ENCODE measurements at places on chromosomes 7 and 10. TPM values are rescaled to one million over a fixed set of nuclear protein-coding genes. Genes with fewer than 3 reads are reported as not detected.

DNA sequence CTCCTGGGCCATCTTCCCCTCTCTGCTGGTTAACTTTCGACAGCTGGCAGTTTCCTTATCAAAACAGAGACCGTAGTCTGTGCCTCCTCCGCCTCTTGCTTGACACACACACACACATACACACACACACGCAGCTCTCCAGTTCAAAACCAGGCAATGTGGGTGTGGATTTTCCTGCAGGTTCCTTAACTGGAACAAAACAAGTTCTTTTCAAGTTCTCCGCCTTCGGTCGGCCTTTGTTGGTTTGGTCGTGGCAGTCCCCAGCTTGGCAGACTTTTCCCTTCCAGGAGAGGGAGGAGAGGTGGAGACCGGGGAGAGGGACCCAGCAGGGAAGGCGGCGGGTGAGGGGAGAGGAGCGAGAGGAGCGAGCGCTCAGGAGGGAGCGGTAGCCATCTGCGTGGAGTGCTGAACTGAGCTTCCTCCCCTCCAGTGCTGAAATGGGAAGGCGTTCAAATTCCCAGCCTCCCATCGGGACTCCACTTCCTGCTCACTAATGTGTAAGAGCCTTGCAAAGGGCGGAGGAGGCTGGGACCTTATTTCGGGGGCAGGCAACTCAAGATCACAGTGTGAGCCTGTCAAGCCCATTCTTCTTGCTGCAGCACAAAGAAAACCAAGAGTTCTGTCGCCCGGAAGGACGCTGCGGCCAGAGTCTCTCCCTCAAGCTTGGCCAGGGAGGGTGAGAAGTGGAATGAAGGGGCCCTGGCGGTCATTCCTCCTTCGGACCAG lies 120.6 kb downstream of the PRPF18 start:
- no peaks in the 10 kb centered on the region for H3K36me3 ChIP-seq
- peaks cover 5% of the 10 kb centered on the region for H3K27me3 ChIP-seq
- peak; percentile 80 for DNase-seq

- no peaks in the 10 kb centered on the region for H3K36me3 ChIP-seq
- no peak for DNase-seq
- no peak overlapping the region for H3K4me3 ChIP-seq
- no peak overlapping the region for H3K27ac ChIP-seq
These were observed 137.4 kb upstream of the RNF32 start for GRCh38 chr7:156503196-156503595.

- peak; percentile 92 for DNase-seq
- peak overlapping the region; percentile 82 for H3K4me3 ChIP-seq
- H3K4me1 ChIP-seq: peaks cover 18% of the 10 kb centered on the region
- peak overlapping the region; percentile 97 for H3K27ac ChIP-seq
- H3K27me3 ChIP-seq: no peaks in the 10 kb centered on the region
- no peaks in the 10 kb centered on the region for H3K36me3 ChIP-seq
These were observed 561 bp downstream of the PLEKHA1 start for GRCh38 chr10:122374859-122375678.

DNA sequence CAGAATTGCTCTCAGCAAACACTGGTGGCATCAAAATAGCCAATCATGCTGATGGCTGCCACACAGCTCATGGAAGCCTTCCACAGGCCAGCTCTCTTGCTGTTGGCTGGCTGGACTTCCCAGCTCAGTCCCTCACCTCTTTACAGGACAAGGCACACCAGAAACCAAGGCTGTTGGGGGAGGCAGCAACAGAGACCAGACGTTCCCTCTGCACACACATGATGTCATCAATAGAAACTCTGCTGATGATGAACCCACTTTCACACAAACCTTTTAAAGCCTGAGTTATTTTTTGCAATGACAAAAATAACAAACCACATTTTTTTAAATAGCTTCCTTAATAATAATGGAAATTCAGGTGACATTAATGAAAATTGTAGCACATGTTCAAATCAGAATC lies 300.9 kb upstream of the C7orf33 start:
- no peaks in the 10 kb centered on the region for H3K4me1 ChIP-seq
- H3K27me3 ChIP-seq: no peaks in the 10 kb centered on the region
- H3K4me3 ChIP-seq: no peak overlapping the region

GRCh38 chr7:130063036-130063435 lies 7.3 kb upstream of the KLHDC10 start:
- no peaks in the 10 kb centered on the region for H3K36me3 ChIP-seq
- no peaks in the 10 kb centered on the region for H3K4me1 ChIP-seq
- no peak overlapping the region for H3K27ac ChIP-seq
- DNase-seq: peak; percentile 86
- no peaks in the 10 kb centered on the region for H3K27me3 ChIP-seq

- peaks cover 35% of the 10 kb centered on the region for H3K4me1 ChIP-seq
- no peaks in the 10 kb centered on the region for H3K36me3 ChIP-seq
- H3K4me3 ChIP-seq: no peak overlapping the region
These were observed 188.6 kb downstream of the ELFN1 start for GRCh38 chr7:1858435-1859265.

Gene DNAJB6
- 84.8 TPM for total RNA-seq

- no peaks in the 10 kb centered on the region for H3K36me3 ChIP-seq
- DNase-seq: no peak
- H3K4me3 ChIP-seq: no peak overlapping the region
These were observed 116.4 kb downstream of the PTEN start for GRCh38 chr10:87979847-87980246.

DNA sequence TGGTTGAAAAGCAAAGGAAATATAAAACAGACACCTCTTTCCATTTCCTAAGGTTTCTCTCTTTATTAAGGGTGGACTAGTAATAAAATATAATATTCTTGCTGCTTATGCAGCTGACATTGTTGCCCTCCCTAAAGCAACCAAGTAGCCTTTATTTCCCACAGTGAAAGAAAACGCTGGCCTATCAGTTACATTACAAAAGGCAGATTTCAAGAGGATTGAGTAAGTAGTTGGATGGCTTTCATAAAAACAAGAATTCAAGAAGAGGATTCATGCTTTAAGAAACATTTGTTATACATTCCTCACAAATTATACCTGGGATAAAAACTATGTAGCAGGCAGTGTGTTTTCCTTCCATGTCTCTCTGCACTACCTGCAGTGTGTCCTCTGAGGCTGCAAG lies 154.4 kb upstream of the LANCL2 start:
- H3K4me1 ChIP-seq: no peaks in the 10 kb centered on the region
- no peak for DNase-seq
- no peaks in the 10 kb centered on the region for H3K27me3 ChIP-seq
- no peak overlapping the region for H3K4me3 ChIP-seq
- H3K36me3 ChIP-seq: peaks cover 4% of the 10 kb centered on the region
- H3K27ac ChIP-seq: no peak overlapping the region

DNA sequence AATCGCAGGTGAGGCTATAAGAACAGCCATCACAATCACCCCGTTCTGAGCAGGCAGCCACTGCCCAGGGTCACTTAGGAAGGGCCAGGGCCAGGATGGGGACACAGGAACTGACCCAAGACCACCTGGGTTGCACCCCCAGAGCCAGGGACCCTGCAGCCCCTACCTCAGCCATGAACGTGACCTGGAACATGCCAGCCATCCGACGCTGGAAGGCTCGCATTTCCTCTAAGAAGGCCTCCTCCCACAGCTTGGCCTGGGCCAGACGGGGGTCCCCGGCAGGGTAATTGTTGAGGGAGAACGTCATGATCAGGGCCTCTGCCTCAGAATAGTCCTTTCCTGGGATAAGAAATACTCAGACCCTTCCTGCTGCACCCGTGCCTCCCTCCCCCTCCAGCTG lies 5.0 kb downstream of the NPC1L1 start:
- no peaks in the 10 kb centered on the region for H3K27me3 ChIP-seq
- H3K4me1 ChIP-seq: no peaks in the 10 kb centered on the region
- H3K4me3 ChIP-seq: no peak overlapping the region
- H3K27ac ChIP-seq: no peak overlapping the region
- H3K36me3 ChIP-seq: no peaks in the 10 kb centered on the region

GRCh38 chr10:21406595-21407193 lies 118.8 kb downstream of the SKIDA1 start:
- no peak overlapping the region for H3K4me3 ChIP-seq
- H3K27me3 ChIP-seq: no peaks in the 10 kb centered on the region
- H3K4me1 ChIP-seq: no peaks in the 10 kb centered on the region
- H3K36me3 ChIP-seq: no peaks in the 10 kb centered on the region
- no peak for DNase-seq

DNA sequence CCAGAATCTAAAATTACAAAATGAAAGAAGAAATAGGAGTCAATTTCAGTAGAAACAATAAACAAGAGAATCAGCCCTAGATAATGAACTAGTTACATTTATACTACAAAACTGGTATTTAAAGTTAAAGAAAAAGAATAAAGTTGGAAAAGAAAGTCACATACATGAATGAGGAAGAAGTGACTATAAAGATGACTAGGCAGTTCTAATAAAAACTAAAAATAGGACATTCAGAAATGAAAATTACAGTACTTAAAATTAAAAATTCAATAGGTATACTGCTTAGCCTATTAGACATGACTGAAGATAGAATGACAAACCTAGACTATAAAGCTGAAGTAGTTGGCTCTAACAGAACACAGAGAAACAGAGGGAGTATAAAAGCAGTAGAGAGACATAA lies 108.8 kb downstream of the AHR start:
- no peaks in the 10 kb centered on the region for H3K36me3 ChIP-seq
- no peak overlapping the region for H3K4me3 ChIP-seq
- H3K27ac ChIP-seq: peak overlapping the region; percentile 26
- no peak for DNase-seq
- peaks cover 38% of the 10 kb centered on the region for H3K4me1 ChIP-seq

DNA sequence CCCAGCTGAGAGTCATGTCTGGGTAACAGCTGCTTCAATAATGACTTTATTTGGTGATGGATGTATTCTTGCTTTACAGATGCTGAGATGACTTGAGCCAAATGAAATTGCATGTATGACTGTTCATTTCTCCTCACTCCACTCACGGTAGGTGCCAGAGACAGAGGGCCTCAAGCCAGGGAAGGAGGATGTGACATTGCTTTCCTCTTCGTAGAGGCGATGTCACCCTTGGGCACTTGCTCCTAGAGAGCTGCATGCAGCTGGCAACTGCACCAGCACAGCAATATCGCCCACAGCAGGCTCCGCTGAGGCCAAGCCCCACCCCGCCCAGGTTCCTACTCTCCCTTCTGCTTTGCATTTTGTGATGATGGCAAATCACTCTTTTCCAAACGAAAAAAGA lies 116.6 kb upstream of the AOAH start:
- no peaks in the 10 kb centered on the region for H3K27me3 ChIP-seq
- DNase-seq: no peak
- H3K4me1 ChIP-seq: no peaks in the 10 kb centered on the region
- H3K36me3 ChIP-seq: no peaks in the 10 kb centered on the region
- no peak overlapping the region for H3K27ac ChIP-seq

GRCh38 chr10:82498976-82499375 lies 624.0 kb downstream of the NRG3 start:
- no peaks in the 10 kb centered on the region for H3K27me3 ChIP-seq
- H3K4me3 ChIP-seq: no peak overlapping the region
- no peaks in the 10 kb centered on the region for H3K36me3 ChIP-seq
- no peak for DNase-seq

GRCh38 chr7:127799535-127800305 lies 147.7 kb downstream of the SND1 start:
- peaks cover 4% of the 10 kb centered on the region for H3K4me1 ChIP-seq
- H3K27me3 ChIP-seq: no peaks in the 10 kb centered on the region
- no peak overlapping the region for H3K27ac ChIP-seq
- no peak for DNase-seq

DNA sequence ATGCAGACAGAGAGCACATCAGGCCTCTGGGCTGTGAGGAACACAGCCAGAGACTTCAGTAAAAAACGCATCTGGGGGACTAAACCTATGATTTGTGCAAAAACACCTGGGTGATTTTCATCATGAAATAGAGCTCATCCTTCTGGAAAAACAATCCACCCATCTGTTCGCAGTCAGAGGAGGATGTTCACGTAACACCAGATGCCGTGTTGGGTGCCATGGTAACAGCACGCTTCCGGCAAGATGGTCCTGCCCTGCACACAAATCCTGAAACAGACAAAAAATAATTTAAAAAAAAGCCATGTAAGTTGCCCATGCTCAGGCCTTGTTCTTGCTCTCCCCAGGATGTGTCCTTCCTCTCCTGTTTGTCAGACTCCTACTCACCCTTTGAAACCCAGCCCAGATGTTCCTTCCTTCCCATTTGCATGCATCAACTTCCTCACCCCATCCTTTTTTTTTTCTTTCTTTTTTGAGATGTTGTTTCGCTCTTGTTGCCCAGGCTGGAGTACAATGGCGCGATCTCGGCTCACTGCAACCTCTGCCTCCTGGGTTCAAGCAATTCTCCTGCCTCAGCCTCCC lies 28.3 kb upstream of the GNA12 start:
- no peaks in the 10 kb centered on the region for H3K36me3 ChIP-seq
- no peak overlapping the region for H3K4me3 ChIP-seq
- no peaks in the 10 kb centered on the region for H3K27me3 ChIP-seq
- no peak overlapping the region for H3K27ac ChIP-seq

DNA sequence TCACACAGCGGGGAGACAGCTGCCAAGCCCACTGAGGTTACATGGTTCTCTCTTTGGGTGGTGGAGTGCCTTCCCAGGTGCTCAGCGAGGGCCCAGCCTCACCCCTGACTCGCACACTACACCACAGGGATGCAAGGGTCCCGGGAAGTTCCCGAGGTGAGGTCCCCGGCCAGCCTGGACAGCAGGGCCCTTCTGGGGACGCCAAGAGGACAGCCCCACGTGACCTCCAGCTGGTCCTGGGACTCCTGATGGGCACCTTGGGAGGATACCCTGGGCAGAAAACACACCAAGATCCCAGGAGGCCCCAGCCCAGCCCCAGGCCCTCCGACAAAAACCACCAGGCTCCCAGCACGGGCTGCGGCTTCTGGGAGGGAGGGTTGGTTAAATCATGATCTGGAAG lies 8.3 kb downstream of the MICALL2 start:
- H3K27me3 ChIP-seq: no peaks in the 10 kb centered on the region
- peak overlapping the region; percentile 88 for H3K27ac ChIP-seq
- no peaks in the 10 kb centered on the region for H3K4me1 ChIP-seq
- peaks cover 16% of the 10 kb centered on the region for H3K36me3 ChIP-seq
- no peak overlapping the region for H3K4me3 ChIP-seq

DNA sequence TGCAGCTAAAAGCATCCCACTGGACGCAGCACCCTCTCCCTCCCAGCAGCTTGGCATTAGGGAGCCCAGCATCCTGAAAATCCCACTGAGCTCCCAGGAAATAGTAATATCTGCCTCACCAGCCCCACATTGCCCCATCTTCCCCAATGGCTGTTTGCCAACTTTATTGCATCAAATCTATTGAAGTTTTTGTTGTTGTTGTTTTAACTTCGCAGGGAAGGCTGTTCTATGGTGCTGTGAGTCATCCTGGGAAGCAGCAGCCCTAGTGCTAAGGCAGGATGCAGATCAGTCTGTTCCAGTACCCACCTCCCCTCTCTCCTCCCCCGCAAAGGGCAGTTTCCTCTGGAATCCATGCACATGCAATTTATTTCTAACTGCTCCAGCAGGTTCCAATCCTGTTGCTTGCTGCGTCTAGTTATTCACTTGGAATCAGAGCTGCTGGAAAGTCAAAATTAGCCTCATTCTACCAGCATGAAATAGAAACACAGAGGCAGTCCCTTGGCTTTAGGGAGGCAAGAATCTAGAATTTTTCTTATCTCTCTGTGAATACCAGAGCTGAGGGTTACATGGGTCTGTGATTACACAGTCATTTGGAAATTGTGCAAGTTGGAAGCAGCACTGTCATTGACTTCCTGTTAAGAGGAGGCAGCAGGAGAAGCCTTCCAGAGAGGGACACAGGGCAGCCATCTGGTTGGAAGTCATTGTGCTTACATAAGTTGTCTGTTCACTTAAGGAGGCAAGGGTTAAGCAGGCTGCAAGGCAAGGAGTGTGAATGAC lies 115.9 kb upstream of the CACUL1 start:
- peaks cover 4% of the 10 kb centered on the region for H3K4me1 ChIP-seq
- no peak overlapping the region for H3K4me3 ChIP-seq
- H3K27ac ChIP-seq: no peak overlapping the region
- H3K27me3 ChIP-seq: no peaks in the 10 kb centered on the region
- H3K36me3 ChIP-seq: no peaks in the 10 kb centered on the region
- DNase-seq: no peak

Gene SFXN3
- 44.8 TPM for total RNA-seq
